Activated CD8-positive, alpha-beta T cell treated with anti-CD3 and anti-CD28 coated beads for 36 hours (primary cell): ENCODE measurements at places on chromosomes 1 and 21. TPM values are rescaled to one million over a fixed set of nuclear protein-coding genes. Genes with fewer than 3 reads are reported as not detected.

GRCh38 chr1:110242731-110243130, 32.6 kb downstream of the KCNC4 start:
- no peaks in the 10 kb centered on the region for H3K27me3 ChIP-seq
- no peaks in the 10 kb centered on the region for H3K36me3 ChIP-seq
- no peak overlapping the region for H3K27ac ChIP-seq
- no peak overlapping the region for H3K4me3 ChIP-seq
- no peak for DNase-seq
- peaks cover 26% of the 10 kb centered on the region for H3K4me1 ChIP-seq

LENEP gene
- total RNA-seq: not detected

FLG2 gene
- total RNA-seq: not detected

ANKRD34A gene
- 6.6 TPM for total RNA-seq

GRCh38 chr1:230299191-230300006, 126.7 kb downstream of the PGBD5 start:
- no peaks in the 10 kb centered on the region for H3K36me3 ChIP-seq
- no peak for DNase-seq
- H3K4me1 ChIP-seq: peaks cover 12% of the 10 kb centered on the region
- H3K27me3 ChIP-seq: no peaks in the 10 kb centered on the region
- H3K4me3 ChIP-seq: no peak overlapping the region
- H3K27ac ChIP-seq: no peak overlapping the region

CLDN17 gene
- total RNA-seq: not detected

DNA sequence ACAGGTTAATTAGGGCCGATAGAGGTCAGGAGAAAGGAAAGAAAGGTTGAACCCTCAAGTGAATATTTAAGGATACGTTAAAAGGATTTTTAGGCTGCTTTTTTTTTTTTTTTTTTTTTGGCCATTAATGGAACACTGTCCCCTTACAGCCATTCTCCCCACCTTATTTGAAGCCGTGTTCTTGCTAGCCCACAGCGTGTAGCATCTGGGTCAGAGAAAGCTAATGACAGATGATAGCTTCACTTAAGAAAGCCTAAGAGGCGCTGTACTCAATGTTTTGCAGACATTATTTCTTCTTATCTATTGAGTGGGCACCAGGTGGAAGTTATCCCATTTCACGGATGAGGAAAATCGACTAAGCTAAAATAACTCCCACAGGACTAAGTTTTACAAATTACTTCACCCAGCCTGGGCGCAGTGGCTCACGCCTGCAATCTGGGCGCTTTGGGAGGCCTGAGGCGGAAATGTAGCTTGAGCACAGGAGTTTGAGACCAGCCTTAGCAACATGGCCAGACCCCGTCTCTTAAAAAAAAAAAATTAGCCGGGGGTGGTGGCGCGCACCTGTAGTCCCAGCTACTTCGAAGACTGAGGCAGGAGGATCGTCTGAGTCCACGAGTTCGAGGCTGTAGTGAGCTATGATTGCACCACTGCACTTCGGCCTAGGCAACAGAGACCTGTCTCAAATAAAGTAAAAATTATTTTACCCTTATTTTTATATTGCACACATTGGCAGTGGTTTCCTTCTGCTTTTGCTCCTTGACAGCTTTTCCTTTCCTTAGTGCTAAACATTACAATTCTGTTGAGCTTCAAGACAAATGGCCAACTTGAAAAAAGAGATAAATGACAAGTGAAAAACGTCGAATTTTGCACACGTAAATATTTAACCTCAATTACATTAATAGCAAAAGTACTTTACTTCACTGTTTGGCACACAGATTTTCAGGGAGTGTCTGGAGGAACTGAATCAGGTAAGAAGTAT, 1.1 kb upstream of the PHTF1 start:
- peak overlapping the region; percentile 99 for H3K27ac ChIP-seq
- peaks cover 18% of the 10 kb centered on the region for H3K36me3 ChIP-seq
- DNase-seq: no peak

ARHGAP29 gene
- total RNA-seq: not detected

GRCh38 chr1:192162376-192162775, 4.1 kb downstream of the RGS18 start:
- H3K27me3 ChIP-seq: no peaks in the 10 kb centered on the region
- H3K4me1 ChIP-seq: no peaks in the 10 kb centered on the region
- DNase-seq: no peak

NPL gene
- total RNA-seq: 4.5 TPM

DNA sequence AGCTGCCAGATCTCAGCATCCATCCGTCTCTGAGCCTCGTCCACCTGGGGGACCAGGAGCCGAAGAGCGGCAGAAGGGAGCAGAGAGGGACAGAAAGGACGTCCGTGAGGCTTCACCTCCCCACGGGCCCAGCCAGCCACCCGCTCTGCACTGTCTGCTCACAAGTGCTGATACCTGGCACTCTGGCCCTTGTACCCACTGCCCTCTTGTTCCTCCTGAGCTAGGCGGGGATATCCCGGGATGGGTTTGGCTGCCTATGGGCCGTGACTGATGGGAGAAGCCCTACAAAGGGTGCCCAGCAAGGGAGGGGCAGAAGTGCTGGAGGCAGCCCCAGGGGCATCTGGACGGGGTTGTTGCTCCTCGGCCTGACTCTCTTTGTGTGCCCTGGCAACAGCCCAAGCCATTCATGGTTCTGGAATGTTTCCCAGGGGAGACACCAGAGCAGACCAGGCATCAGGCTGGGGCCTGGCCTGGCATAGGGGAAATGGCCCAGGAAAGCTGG, 57.6 kb downstream of the LDLRAD2 start:
- no peak overlapping the region for H3K4me3 ChIP-seq
- no peak overlapping the region for H3K27ac ChIP-seq
- H3K36me3 ChIP-seq: no peaks in the 10 kb centered on the region
- peaks cover 10% of the 10 kb centered on the region for H3K4me1 ChIP-seq

DNA sequence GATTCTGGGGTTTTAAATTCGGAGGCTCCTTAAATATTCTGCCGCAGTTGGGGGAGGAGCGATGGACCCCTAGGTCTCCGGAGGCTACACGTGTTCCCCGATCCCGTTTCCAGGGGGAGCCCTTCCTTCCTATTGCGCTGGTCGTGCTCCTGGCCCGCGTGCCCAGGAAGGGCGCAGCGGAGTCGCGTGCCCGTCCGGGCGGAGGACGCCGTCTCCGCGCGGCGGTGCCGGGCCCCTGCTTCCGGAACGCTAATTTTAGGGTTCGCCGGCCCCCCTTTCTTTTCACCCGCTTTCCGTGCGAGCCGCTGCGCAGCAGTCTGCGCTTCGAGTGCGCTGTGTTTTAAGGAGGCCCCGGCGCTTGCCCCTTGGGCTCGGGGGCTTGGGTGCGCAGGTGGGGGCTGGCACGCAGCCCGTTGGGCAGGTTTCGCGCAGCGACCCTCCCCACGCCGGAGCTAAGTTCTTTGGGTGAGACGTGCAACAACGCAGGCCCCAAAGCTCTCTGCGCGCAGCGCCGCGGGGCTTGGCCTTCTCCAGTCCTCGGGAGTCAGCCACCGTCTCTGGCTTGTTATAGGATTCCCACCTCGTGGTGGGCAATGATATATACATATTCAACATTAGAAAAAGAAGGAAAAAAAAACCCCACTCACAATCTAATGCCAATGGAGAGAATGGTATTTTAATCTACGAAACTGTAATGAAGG, 43.5 kb upstream of the DNAJC6 start:
- peaks cover 34% of the 10 kb centered on the region for H3K27me3 ChIP-seq
- peak; percentile 38 for DNase-seq
- H3K27ac ChIP-seq: peak overlapping the region; percentile 57
- H3K36me3 ChIP-seq: no peaks in the 10 kb centered on the region
- H3K4me1 ChIP-seq: peaks cover 21% of the 10 kb centered on the region

GRCh38 chr1:6041432-6042062, 4.1 kb upstream of the KCNAB2 start:
- DNase-seq: peak; percentile 39
- H3K36me3 ChIP-seq: peaks cover 51% of the 10 kb centered on the region
- H3K4me3 ChIP-seq: no peak overlapping the region
- peaks cover 29% of the 10 kb centered on the region for H3K4me1 ChIP-seq
- H3K27me3 ChIP-seq: no peaks in the 10 kb centered on the region
- H3K27ac ChIP-seq: no peak overlapping the region

- H3K27ac ChIP-seq: no peak overlapping the region
- no peak for DNase-seq
- H3K4me1 ChIP-seq: no peaks in the 10 kb centered on the region
- H3K27me3 ChIP-seq: no peaks in the 10 kb centered on the region
Measured at GRCh38 chr1:206456577-206457370, 13.5 kb upstream of the IKBKE start.
